ENCODE measurements at places on chromosomes 5 and 9.

DNA sequence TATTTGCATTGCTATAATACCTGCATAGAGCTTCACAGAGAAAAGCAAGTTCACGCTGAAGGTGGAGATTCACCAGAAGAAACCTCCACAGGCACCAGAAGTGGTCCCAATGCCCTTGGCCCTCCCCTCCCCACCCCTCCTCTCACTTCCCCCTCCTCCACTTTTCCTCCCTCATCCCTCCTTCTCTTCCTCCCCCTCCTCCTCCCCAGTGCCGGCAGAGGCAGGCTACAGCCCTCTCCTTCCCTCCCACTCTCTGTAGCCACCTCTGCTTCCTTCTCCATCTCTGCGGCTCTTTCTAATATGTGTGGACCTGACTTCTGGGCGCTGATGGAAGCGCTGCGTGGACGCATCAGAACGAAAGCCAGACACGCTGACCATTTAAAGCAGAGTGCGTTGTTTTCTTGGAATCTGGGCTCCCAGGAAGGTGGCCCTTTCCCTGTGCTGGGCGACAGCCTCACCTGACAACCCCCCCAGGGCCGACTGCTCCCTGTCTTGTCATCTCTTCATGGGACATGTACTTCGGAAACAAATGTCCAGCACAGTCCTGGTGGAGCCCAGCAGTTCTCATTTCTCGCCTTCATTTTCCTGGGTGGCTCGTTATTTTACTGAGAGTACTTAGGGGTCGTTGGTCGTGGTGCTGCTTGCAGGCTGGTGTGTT, 29.5 kb downstream of the NDUFS6 start:
- no peak for DNase-seq

- DNase-seq, result no peak
Observed at GRCh38 chr5:171644536-171644935, 141.1 kb upstream of the SMIM23 start.

- peak; percentile 72 for DNase-seq
Observed at GRCh38 chr9:115591584-115591984, 473.6 kb upstream of the TNC start.

DNA sequence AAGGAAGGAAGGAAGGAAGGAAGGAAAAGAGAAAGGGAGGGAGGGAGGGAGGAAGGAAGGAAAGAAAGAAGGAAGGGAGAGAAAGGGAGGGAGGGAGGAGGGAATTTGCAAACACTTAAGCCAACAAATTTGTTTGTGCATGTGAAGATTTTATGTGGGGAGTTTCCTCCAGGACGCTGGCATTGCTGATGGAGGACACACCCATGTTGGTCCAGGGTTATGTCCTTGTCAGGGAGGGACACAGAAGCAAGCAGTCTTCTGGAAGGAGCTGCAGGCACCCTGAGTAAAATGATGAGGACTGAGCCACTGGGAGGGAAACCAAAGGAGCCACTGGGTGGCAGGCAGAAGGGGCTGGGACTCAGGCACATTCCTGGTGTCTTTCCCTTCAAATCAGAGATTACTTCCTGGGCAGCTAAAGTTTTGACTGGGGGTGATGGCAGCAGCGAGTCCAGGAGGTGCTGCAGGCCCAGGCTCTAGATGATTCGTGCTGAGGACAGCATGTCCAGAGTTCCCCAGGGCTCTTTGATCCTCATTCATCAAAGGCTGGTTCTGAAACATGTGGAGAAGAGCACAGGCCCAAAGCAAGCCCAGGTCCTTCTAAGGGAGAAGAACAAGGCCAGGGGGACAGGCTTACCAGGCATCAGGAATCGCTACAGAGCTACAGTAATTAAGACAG, 109.2 kb downstream of the PAX5 start:
- no peak for DNase-seq

GRCh38 chr9:133682818-133683585, 46.8 kb downstream of the DBH start:
- DNase-seq, result no peak

DNA sequence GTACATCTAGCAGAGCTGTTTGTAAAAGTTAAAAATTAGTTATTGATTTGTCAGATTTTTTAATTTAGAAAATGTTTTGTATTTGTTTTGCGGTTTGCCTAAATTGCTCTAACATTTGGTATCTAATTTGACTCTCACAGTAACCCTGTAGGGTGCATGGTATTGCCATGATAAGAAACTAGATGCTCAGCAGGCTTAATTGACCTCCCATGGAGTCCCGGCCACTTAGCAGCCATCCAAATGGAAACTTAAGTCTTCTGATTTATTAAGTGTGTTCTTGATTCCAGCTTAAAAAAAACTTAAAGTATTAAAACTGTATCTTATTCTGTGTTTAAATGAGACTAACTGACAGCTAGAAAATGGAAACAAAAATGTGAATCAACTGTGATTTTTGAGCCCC, 54.5 kb downstream of the CAST start:
- DNase-seq, result no peak

DNA sequence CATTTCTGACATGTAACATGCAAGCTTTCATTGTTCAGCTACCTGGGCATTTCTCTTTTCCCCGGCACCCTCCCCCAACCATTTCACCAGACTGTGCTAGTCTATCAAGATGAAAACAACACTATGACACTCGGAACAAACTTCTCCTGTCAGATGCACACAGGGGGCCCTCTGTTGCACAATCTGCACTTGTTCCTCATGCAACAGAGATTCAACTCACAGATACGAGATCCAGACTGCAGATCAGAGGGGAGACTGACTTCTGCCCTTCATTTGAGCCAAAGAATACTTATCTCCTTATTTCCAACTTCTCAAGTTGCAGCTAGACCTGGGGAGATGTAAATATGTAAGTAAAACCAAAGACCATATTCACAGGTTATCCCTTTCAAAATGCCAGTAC, 15.7 kb upstream of the FST start:
- DNase-seq, result no peak

DNA sequence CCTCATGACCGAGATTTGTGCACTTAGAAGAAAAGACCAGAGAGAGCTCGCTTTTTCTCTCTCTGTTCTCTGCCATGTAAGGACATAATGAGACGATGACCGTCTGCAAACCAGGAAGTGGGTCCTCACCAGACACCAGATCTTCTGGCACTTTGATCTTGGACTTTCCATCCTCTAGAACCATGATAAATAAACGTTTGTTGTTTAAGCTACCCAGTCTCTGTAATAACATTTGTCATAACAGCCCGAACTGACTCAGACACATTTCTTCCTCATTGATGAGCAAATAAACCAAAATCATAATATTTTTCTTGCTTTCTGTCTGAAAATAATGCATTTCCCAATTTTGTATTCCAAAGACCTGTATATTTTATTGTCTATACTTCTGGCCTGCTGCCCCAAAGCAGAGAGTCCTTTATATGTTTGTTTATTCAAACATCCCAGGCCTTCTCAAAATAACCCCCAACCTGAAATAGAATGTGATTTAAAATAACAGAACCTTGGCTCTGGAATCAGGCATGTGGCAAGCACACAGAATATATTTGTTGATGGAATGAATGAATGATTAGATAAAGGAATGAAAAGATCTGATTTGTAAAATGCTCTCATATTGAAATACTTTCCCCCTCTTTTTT, 396.5 kb downstream of the ADGRV1 start:
- no peak for DNase-seq

- no peak for DNase-seq
Observed at GRCh38 chr9:94150890-94151650, 66.8 kb downstream of the PTPDC1 start.

DNA sequence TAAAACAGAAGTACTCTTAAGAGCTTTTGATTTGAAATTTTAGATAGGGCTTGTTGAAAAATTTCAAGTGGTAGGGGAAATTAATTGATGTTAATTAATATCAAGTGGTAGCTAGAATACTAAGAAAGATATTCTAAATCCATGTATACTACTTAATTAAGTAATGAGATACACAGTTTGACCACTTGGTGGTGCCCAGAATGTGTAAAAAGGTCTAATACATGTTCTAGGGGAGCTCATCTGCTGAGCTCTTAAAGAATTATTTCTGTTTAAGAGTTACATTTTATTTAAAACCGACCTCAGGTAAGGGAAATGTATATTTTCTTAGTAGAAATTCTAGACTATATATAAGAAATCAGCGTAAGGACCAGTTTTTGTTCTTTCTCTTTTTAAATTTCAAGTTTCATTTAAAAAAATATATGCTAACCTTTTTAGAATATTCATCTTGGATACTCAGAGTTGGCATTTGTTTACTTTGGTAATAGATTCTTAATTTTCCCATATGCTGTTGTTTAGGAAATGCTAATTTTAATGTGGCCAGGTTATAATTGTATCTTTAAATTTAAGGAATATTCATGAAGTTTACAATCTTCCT, 61.5 kb downstream of the LNPEP start:
- DNase-seq, result no peak

GRCh38 chr9:14157191-14157590, 156.8 kb downstream of the NFIB start:
- no peak for DNase-seq

DNA sequence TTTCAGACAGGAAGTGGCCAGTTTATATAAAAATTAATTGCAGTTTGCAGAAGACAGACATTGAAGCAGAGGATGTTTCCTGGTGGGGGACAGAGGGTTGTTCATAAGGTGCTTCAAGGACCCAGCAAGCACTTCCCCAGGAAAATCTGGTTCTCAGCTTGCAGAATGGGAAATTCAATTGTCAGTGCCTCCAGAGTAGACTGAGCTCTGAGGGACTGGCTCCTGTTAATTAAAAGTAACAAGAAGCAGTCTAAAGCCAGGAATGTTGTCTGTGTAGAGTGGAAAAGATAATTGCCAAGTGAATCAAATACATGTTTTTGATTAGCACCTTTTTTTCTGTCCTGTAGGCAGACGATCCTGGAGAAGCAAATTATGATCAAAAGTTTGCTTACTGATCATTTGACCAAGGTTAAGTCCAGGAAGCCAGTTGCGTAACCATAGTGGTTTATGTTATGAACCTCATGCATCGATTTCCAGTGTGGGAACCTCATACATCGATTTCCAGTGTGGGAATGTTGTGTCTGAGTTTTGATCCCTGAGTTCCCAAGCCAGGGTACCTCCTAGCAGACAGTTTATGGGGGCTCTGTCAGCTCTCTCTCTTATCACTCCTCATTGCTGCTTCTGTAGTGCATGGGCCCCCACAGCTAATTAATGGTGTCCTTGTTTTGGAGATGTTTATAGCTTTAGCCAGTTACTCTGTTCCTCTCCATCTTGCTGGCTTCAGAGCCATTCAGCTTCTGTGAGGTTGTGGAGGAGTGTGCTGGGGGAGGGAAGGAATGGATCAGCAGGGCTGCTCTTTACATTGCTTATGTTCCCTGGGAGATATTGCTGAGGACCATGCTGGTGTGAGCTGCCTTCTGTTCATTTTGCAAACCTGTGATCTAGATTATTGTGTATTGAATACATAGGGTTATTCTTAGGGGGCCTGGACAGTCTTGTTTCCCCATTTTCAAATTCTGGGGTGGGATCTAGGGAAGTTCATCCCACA, 17.1 kb downstream of the MSANTD3 start:
- DNase-seq, result no peak

- DNase-seq, result no peak
Observed at GRCh38 chr5:89228355-89228754, 345.4 kb upstream of the MEF2C start.

DNA sequence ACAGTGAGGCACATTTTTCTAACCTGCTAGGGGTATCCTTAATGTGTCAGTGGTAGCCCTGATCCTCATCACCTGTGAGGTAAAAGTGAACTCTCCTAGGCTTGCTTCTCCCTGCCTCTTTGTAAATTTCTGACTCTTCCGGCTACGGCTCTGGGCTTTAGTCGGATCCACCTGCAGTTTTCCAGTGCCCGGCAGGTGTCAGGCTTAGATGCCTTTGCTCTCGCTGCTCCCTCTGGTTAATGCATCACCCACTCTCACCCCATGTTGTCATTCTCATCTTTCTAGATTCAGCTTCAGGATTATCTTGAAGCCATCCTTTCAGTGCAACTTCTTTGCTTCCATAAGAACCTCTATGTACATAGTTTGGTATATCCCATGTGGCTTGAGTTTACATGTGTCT, 3.6 kb downstream of the CEP78 start:
- no peak for DNase-seq

- no peak for DNase-seq
Observed at GRCh38 chr5:12659686-12660085, 755.4 kb upstream of the CTNND2 start.

DNA sequence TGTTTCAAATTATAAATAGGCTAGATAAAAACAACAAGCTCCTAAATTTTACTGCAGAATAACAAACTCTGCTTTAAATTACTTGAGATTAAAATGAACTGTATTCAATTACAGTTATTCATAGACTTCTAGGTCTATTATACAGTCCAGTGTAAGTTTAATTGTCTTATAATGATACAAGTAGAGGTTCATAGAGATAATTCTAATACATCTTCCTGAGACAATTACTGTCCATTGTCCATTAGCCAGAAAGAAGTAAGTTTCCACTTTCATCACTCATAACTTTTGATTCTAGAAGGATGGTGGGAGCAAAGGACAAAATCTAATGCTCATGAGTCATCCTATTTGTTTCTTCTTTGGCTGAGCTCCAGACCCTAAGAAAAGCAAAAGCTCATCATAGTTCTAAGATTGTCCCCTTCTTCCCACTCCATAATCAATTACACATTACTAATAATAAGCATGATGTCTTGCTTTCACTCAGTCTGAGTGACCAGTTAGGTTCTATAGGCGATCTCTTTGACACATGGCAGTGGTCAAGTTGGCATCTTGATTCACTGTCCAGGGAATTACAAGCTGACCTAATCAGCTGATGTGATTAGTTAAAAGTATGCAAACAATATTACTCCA, 502.5 kb upstream of the IZUMO3 start:
- DNase-seq, result no peak

DNA sequence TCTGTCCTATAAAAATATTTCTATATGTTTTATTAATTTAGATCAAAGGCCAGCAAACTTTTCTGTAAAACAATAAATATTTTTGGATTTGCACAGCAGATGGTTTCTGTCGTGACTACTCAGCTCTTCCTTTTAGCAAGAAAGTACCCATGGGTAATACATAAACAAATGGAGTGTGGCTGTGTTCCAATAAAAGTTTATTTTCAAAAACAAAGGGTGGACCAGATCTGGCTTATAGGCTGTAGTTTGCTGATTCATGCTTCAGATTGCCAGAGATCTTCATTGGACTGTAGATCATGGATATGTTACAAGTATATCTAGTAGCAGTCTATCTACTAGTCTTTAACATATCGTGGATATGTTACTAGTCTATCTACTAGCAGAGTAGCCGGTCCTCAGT, 590.5 kb downstream of the CSNK1G3 start:
- DNase-seq, result no peak

DNA sequence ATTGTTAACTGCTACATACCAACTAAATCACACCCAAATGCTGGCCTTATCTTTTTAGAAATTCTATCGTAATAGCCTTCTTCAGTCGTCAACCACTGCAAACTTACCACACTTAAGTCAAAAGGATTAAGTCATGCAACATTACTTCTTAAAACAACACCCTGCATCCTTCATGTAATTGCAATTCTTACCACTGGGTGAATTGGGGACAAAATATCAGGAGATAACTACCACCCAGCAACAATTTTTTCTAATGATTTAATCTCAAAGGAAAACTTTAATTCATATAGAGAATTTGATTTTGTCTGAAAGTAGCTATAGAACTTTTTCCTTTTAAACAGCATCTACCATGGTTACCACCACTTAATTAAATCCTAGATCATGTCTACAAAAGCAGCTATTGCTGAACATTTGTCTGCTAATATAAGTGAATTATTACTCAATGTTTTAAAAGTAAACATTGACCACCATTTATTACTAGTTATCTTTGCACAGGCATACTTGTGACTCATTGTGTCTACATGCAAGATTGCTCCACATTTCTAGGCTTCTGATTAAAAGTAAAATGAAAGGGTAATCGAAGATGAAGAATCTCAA, 10.5 kb downstream of the MLLT3 start:
- no peak for DNase-seq
